ENCODE measurements at places on chromosomes 7 and 10.

DNA sequence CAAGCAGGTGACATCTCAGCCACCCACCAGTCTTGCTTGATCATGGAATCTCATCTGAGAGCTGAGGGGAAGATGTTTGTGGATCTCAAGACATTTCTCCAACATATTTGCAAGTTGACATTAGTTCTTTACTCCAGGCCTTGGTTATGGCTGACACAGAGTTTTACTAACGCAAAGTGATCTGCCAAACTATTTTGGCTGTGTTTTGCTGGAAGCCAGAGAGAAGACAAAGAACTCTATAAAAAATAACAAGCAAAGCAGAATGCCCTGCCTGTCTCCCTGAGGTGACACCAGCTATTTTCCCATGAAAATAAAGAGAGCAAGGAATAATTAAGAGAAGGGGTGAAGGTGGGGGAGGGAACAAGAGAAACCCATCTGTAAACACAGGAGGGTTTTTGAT lies 286.4 kb downstream of the WDR11 start:
- no peak for DNase-seq

DNA sequence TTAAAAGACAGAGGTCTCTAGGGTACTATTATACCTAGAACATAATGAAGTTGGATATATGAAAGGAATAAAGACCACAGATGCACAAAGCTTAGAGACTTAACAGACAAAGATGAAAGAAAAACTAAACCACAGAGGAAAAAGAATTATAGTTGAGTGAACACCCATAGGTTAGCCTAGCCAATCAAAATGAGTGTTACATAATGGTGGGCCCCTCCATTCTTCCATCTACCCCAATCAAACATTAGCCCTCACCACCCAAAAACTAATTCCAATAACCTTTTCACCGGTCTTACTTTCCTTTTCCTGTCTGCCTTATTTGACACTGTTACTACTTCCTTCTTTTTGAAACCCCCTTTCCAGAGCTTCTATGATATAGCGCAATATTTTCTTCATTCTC lies 130.1 kb downstream of the ELMO1 start:
- no peak for DNase-seq

DNA sequence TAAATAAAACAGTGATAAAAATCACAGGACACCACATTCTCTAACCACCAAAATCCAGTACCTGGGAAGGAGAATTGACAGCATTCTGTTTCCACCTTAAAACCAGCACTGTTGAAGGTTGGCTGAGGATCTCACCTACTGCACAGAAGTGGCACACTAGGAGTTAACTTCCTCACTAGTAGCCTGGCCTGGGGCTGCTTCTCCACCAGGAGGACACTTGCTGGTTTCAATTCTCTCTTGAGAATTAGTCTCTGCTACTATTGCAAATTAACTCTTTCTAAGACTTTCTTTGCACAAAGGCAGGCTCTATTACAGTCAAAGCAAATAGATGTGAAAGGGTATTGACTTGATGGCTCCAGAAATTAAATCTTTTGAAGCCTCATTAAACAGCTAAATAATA lies 2.3 kb upstream of the CTTNBP2 start:
- DNase-seq, result no peak

GRCh38 chr7:155489862-155490696 lies 32.1 kb downstream of the EN2 start:
- DNase-seq, result no peak

DNA sequence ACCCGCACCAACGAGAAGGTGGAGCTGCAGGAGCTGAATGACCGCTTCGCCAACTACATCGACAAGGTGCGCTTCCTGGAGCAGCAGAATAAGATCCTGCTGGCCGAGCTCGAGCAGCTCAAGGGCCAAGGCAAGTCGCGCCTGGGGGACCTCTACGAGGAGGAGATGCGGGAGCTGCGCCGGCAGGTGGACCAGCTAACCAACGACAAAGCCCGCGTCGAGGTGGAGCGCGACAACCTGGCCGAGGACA lies 1.6 kb downstream of the VIM start:
- DNase-seq, result no peak

GRCh38 chr7:136910771-136911170 lies 42.3 kb downstream of the CHRM2 start:
- no peak for DNase-seq

DNA sequence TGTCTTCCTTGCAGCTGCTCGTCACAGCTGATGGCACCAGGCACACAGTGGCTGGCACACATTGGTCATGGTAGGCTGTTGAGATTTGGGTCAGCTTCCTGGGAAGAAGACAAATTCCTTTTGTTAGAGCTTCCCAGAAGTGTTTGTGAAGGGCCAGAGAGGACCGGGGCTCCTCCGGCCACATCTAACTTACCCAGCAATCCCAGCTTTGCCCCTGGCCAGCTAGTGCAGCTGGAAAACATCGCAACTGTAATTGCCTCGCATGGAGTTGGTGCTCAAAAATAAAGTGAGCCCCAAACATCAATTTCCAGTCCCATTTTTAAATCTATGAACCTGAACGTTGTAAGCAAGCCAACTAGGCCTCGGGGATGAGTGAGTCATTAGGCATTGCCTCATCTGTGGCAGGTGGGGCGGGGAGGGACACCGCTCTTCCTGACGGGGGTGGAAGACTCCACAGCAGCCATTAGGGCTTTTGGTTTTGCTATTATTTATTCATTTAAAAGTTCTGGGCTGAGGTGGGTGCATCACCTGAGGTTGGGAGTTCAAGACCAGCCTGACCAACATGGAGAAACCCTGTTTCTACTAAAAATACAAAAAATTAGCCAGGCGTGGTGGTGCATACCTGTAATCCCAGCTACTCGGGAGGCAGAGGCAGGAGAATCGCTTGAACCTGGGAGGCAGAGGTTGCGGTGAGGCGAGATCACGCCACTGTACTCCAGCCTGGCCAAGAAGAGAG lies 12.4 kb downstream of the CPA5 start:
- no peak for DNase-seq
